ENCODE measurements at places on chromosomes 2 and 18. TPM values are rescaled to one million over a fixed set of nuclear protein-coding genes. Genes with fewer than 3 reads are reported as not detected.

Gene OSR1
- 15.8 TPM for total RNA-seq

Gene SKOR2
- not detected for total RNA-seq

Gene SCYGR4
- total RNA-seq, result not detected

Gene C2orf80
- total RNA-seq, result not detected

Gene CRYGC
- not detected for total RNA-seq

Gene DNAJC5G
- not detected for total RNA-seq

Gene STPG4
- total RNA-seq, result 0.46 TPM

Gene HOXD12
- total RNA-seq, result not detected

Gene RFTN2
- 1.9 TPM for total RNA-seq

Gene PAX3
- total RNA-seq, result not detected

Gene RRM2
- total RNA-seq, result 65.3 TPM

Gene ASTL
- total RNA-seq, result not detected

Gene SERPINB11
- not detected for total RNA-seq

Gene SCG2
- total RNA-seq, result 3.5 TPM

Gene IL36A
- not detected for total RNA-seq

Gene C1QL2
- total RNA-seq, result not detected

Gene TOGARAM2
- 0.58 TPM for total RNA-seq

Gene NEURL3
- 2.1 TPM for total RNA-seq

Gene BUB1
- 2.3 TPM for total RNA-seq

Gene SP5
- total RNA-seq, result 2.1 TPM

Gene KYNU
- 3.3 TPM for total RNA-seq

Gene CD8B
- total RNA-seq, result 2.9 TPM

Data from mucosa of descending colon (tissue), 3 donors.